ENCODE measurements at places on chromosomes 12 and 14.

- DNase-seq, result no peak
Observed at GRCh38 chr14:75558440-75558839, 20.0 kb upstream of the FLVCR2 start.

DNA sequence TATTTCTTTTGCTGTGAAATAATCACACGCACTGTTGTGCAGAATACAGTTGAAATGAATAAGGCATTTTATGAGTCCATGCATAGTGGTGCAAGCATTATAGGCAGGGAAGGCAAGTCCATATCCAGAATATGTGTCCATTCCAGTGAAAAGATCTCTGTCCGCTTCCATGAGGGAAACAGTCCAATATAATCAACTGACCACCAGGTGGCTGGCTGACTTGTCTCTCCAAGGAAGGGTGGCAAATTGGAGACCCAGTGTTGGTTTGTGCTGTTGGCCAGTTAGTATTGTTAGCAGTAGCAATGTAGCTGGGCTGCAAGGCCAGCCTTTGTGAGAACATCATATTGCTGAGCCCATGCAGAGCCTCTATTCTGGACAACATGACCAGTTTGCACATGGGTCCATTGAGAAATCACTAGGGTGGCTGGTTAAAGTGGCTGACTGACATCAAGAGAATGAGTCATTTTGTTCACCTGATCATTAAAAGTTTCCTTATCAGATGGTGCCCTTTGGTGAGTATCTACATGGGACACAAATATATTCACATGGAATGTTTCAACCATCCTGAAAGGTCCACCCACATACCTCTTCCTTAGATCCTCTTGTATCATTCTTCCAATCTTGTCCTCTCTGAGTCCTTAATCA, 17.3 kb upstream of the YAF2 start:
- DNase-seq, result no peak

GRCh38 chr14:93011650-93012325, 88.8 kb downstream of the CHGA start:
- no peak for DNase-seq

DNA sequence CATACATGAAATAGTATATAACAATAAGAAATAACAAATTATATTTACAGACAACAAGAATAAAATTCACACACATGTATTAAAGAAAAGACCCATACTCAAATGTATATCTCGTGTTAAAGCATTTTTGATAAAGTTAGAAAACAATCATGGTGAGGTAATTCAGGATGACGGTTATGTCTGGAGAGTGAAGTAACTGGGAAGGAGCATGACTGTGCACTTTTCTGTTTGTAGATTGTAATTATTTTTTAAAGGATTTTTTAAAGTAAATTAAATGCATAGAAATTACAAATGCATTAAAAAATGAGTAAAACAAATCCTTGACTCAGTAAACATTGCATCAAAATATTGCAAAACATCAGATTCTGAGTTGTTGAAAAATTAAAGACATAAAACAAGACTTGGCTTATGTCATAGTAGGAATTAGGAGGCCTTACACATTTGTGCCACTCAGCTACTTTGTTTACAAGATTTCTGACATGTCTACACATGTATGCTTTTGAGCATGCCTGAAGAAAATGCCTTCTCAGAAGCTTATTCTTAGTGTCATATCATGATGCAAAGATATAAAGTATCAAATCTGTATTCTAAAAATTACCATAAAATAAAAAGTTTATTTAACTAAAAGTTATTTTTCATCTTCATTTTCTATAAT, 1325.1 kb downstream of the SLC16A7 start:
- DNase-seq, result no peak

GRCh38 chr12:65294641-65295262, 16.3 kb downstream of the MSRB3 start:
- DNase-seq, result no peak

GRCh38 chr12:29844667-29845066, 60.9 kb upstream of the TMTC1 start:
- no peak for DNase-seq

DNA sequence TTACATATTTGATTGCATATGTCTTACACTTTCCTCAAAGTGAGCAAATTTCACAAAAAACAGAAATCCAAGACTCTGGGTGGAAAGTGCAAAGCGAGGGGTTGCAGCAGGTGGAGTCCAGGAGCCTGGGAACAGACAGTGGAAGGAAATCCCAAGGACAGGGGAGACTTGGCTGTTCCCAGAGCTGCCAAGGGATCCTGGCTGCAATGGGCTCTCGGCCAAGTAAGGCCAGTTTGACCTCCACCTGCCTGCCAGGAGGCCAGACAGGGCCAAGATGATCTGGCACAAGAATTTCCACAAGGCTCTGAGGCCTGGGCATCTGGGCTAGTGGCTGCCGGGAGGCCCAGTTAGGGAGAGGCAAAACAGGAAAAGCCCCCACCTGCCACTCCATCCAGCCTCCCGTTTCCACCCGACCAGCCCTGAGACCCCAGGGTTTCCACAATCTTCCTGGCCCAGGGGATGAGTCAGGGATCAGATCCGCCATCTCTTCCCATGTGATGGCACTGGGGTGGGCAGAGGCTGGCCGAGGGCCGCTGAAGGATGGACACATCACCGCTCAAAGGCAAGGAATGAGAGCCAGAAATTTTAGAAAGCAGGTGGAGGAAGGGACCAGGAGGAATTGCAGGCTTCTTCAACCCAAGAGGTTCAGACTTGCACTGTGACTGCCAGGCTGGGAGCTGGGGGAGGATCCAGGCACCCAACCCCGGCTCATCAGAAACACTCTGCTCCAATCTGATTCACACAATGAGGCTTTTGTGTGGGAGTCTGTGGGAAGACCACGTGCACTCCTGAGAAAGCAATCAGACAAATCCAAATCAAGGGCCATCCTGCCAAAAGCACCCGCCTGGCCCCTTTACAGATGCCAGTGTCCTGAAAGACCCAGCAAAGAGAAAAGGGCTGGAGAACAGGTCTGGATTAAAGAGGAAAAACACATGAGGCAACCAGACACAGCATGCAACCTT, 16.3 kb downstream of the SCARB1 start:
- DNase-seq, result no peak

DNA sequence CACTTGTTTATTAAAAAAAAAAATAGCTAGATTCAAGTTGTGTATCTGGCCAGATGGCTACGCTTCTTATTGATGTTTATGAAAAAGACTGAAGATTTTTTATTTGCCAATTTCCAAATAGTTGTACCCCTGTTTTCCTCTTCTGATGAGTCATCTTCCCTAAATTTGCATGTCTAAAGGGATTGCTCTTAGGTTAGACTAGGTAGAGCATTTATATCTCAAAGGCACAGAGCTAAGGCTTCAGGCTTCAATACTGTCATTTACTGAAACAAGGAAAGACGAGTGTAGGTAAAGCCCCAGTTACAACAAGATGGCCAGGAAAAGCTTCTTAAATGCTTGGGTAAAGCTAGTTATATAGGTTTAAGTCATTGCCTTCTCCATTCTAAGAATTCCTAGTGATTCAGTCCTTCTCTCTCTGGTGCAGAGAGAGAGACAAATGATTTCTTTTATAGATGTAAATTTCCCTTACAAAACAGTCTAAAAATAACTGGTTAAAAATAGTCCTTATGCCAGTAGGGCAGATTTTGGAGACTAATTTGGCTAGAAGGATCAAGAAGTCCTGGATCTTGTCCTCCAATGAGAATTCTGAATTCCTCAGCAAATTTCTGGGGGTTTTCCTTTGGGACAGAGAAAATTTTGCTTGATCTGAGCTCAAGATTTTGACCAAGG, 26.1 kb downstream of the LEMD3 start:
- no peak for DNase-seq

GRCh38 chr12:94042321-94042720, 106.1 kb upstream of the PLXNC1 start:
- DNase-seq, result no peak

DNA sequence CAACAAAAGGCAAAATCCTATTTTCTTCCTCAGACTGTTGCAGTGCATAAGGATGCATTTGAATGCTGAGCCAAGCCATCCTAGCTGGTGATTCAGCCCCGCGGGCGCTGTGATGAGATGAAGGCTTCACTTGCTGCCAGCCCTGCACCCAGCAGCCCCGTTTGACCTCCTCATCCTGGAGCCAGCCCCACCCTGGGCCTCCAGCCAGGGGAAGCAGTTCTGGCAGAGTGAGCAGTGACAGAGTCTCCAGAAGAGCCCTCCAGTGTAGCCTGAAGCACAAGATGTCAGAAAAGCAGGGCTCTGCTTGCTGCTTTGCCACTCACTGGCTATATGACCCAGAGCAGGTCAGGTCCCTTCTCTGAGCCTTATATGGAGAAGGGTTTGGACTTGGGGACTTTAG, 96.2 kb upstream of the HSPB8 start:
- no peak for DNase-seq

- DNase-seq, result peak; percentile 20
Observed at GRCh38 chr12:46549527-46550265, 177.1 kb upstream of the SLC38A2 start.

DNA sequence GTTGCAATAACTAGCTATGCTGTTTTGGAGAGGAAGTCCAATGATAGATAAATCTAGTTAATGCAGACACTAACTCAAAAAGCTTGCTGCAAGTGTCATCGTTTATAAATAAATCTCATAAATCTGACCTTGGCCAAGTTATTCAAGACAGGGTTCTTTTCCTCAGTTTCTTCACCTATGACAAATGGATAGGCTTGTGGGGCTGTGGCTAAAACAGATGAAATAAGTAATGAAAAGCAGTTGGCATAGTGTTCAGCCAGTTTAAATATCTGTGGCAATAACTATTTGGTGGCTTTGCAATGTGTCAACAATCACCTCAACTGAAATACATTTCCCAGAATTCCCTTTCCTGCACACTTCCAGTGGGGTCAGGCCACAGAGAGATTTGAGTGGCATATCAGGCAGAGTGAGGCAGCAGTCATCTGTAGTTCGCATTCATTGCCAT, 169.9 kb downstream of the DYRK2 start:
- no peak for DNase-seq

- no peak for DNase-seq
Observed at GRCh38 chr14:77246784-77247183, 24.2 kb downstream of the NGB start.

- no peak for DNase-seq
Observed at GRCh38 chr12:22287776-22288621, 46.5 kb downstream of the ST8SIA1 start.

DNA sequence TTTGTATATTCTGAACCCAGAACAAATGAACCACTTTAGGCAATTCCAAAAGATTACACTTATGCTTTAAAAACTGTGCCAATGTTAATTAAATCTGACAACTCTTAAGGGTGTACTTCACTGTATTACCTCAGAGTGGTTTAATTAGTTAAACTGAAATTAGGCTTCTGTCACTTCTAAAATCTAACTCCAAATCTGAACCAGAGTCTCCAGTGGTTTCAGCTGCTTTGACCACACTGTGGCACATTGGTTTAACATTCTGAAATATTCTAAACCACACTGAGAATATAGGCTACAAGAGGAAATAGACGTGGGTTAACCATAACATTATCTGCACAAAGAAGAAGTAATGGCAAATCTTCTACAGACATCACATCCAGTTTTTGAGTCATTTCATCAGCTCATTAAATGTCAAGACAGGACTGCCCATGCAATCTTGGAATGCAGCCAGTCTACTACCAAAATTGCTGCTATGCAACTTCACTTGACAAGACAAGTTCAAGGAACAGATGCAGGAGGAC, 94.8 kb downstream of the LRP6 start:
- peak; percentile 1 for DNase-seq

GRCh38 chr14:53047307-53048069, 96.6 kb upstream of the FERMT2 start:
- DNase-seq, result no peak

DNA sequence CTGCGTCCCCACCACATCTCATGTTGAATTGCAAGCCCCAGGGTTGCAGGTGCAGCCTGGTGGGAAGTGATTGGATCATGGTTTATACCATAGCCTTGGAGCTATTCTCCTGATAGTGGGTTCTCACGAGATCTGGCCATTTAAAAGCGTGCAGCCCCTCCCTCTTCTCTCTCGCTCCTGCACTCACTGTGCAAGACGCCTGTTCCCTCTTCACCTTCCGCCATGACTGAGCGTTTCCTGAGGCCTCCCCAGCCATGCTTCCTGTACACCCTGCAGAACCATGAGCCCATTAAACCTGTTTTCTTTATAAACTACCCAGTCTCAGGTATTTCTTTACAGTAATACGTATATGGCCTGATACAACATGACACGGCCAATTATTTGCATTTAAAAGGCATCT, 146.6 kb downstream of the RIMBP2 start:
- no peak for DNase-seq

- no peak for DNase-seq
Observed at GRCh38 chr12:79920421-79921238, 14.3 kb downstream of the PPP1R12A start.

GRCh38 chr12:10406725-10407124, 2.8 kb downstream of the KLRC4 start:
- no peak for DNase-seq
